Foreskin keratinocyte (primary cell): ENCODE measurements at places on chromosomes 12 and 14.

DNA sequence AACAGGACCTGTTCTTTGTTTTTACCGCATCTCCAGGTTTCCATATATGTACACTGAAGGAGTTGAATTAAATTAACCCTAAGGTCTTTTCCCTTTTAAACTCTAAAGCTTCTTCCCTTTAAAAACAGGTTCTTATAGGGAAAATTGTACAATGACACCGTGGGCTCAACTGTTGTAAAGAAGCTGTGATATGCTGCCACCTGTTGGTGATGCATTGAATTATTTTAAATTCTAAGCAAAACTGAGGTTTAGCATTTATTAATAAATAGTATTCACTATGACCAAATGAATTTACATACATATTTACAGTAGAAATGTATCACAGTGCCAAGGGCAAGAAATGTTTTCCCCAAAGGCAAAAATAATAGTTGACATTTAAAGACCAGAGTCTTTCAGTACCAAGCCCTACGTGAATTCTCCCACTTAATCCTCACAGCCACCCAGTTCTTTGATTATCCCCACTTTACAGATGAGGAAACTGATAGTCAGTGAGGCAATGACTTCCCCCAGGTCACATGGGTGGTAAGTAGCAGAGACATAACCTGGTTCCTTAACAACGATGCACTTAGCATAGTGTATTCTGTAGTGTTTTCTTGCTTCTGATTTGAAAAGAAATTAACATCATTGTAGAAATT is 35.7 kb upstream of the TMEM263 start:
- DNase-seq: peak; percentile 22

GRCh38 chr14:93012951-93013719 is 90.2 kb downstream of the CHGA start:
- DNase-seq: no peak

- DNase-seq: peak; percentile 35
Observed at GRCh38 chr14:92729634-92730358, 18.6 kb downstream of the LGMN start.

GRCh38 chr14:39456702-39457250 is 24.5 kb upstream of the FBXO33 start:
- no peak for DNase-seq
